Activated T-helper 1 cell treated with anti-CD3 and anti-CD28 coated beads, Interleukin-2, amount 50 U/mL, for 16 hours (primary cell): ENCODE measurements at places on chromosomes 7 and 10.

DNA sequence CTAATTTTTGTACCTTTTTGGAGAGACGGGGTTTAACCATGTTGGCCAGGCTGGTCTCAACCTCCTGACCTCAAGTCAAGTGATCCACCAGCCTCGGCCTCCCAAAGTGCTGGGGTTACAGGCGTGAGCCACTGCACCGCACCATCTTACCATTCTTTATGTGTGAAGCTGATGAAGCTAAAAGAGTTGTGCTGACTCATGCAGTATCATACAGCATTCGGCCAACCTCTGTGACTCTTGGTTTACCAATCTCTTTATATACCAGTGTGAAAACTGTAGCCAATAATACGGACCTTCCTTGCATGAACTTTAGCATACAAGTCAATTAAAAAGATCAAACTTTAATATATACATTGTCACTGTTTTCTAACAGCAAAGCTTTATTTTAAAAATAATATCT is 878.2 kb upstream of the MBL2 start:
- no peak for DNase-seq

DNA sequence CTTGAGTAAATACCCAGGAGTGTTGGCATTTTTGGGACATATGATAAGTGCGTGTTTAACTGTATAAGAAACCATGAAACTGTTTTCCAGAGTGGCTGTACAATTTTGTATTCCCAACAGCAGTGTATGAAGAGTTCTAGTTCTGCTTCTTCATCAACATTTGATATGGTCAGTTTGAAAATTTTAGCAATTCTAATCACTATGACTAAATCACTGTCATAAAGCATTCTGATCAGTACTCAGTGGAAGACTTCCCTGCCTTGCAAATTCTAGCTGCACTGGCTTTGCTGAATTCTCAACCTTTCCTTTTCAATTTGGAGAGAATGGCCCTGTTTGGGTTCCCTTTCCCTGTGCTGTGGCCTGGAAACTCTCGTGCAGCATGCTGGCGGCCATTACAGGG is 18.6 kb upstream of the FAM221A start:
- DNase-seq, result no peak

GRCh38 chr10:58281092-58281752 is 12.3 kb downstream of the CISD1 start:
- no peak for DNase-seq

DNA sequence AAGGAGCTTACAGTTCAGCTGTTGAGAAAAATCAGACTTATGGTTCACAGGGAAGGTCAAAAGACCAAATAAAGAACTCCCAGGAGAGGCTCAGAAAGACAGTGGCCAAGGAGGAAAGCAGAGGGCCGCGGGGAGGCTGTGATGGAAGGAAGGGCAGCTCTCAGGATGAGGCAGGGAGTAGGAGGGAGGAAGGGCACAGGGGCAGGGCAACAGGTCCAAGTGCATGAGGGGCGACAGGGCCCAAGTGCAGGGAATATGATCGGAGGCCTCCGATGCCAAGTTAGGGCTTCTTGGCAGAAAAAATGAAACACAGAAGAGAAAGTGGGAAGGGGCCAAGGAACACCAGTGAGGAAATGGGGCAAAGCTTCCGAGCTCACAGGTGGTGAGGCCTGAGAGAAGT is 13.4 kb upstream of the PNLIPRP2 start:
- no peak for DNase-seq

DNA sequence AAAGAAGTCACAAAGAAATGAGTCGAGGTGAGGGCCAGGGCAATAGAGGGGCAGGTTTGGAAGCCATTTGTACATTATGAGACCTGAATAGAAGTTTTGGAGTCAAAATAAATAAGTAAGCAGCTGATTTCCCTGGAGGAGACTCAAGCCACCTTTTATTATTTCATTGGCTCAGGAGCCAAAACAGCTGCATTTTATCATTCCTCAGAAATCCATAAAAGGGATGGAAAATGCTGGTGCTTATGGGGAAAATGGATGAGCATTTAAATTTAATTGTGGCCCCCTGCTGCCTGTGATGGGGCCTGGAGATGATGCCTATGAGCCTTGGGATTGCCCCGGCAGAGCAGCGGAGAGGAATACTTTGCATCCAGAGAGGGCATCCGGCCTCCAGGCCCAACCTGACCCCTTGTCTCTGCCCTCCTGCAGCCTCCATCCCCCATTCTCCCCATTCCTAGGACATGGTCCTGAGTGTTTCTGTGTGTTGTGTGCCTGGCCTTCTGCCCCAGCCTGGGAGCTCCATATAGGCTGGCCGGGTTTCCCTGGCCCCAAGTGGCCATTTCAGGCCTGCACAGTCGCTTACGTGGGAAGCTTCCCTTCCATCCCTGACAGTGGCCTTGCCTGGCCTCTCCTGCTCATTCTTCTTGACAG is 296.8 kb upstream of the ZMIZ1 start:
- DNase-seq, result no peak

DNA sequence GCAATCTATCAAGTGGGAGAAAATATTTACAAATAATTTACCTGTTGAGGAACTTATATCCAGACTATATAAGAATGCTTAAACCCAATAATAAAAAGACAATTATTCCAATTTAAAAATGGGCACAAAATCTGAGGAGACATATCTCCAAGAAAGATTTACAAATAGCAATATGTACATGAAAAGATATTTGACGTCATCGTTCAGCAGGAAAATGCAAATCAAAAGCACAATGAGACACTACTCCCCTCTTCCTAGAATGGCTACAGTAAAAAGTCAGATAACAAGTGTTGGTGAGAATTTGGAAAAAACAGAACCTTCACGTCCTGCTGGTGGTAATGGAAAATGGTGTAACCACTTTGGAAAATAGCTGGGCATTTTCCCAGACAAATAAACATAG is 457.0 kb downstream of the DPP6 start:
- DNase-seq, result no peak

GRCh38 chr10:74787457-74787856 is 38.9 kb upstream of the KAT6B start:
- DNase-seq, result no peak

GRCh38 chr7:138325434-138325833 is 134.6 kb upstream of the TRIM24 start:
- DNase-seq, result no peak

GRCh38 chr7:78607099-78607498 is 808.5 kb downstream of the PHTF2 start:
- no peak for DNase-seq

DNA sequence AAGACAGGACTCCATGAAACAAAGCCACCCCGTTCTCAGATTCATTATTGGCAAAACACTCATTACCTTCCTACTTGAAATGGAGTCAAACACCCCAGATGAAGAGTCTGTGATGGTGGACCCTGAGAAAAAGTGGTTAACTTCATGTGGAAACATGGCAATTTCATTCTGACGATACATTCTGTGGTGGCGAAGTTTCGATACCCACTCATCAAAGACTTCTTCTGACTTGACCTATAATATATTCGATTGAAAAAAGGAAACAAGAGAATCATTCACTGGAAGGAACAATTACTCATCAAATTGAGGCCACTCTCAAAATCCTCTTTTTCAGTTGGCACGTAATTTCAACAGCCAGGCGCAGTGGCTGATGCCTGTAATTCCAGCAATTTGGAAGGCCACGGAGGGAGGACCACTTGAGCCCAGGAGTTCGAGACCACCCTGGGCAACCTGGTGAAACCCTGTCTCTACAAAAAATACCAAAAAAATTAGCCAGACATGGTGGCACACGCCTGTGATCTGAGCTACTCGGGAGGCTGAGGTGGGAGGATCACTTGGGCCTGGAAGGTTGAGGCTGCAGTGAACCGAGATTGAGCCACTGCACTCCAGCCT is 108.8 kb upstream of the GSDME start:
- no peak for DNase-seq

GRCh38 chr10:53003094-53003493 is 230.5 kb upstream of the MBL2 start:
- no peak for DNase-seq

GRCh38 chr7:135169141-135169963 is 1.2 kb downstream of the CYREN start:
- peak; percentile 27 for DNase-seq

DNA sequence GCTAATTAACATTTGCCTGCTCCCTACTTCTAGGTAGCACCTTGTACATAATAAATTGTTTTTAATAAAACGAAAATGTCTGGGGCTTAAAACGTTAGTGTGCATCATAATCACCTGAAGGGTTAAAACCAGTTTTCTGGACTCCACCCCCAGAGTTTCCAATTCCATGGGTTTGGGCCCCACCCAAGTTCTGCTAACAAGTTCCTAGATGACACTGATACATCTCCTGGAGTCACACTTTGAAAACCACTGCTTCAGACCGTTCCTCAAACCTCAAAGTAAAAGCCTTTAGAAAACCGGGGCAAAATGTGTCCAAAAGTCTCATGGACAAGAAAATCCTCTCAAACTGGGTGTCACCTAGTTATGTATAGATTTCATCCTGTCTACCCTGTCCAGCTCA is 9.3 kb downstream of the OSBPL3 start:
- DNase-seq, result no peak

- no peak for DNase-seq
These were observed 25.7 kb downstream of the CACNA2D1 start for GRCh38 chr7:82417898-82418297.

DNA sequence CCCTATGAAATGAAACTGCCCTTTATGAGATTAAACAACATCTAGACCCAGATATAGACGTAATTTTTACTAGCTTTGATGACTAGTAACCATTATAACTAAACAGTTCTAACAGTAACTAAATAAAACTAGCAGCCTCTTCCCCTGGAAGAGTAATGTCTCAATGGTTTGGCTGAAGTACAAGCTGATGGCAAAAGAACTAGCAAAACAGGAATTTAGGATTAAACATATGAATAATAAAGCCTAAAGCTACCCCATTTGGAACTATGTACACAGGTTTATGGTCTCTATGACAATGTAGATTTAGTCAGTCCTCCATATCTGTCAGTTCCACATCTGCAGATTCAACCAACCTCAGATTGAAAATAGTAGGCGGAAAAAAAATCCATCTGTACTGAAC is 6.4 kb downstream of the DPY19L1 start:
- no peak for DNase-seq

- DNase-seq, result no peak
These were observed 32.0 kb downstream of the ADAP1 start for GRCh38 chr7:922334-923107.
